ENCODE measurements at places on chromosomes 3 and 15.

GRCh38 chr15:61444585-61444984, 215.5 kb upstream of the RORA start:
- no peak for DNase-seq

DNA sequence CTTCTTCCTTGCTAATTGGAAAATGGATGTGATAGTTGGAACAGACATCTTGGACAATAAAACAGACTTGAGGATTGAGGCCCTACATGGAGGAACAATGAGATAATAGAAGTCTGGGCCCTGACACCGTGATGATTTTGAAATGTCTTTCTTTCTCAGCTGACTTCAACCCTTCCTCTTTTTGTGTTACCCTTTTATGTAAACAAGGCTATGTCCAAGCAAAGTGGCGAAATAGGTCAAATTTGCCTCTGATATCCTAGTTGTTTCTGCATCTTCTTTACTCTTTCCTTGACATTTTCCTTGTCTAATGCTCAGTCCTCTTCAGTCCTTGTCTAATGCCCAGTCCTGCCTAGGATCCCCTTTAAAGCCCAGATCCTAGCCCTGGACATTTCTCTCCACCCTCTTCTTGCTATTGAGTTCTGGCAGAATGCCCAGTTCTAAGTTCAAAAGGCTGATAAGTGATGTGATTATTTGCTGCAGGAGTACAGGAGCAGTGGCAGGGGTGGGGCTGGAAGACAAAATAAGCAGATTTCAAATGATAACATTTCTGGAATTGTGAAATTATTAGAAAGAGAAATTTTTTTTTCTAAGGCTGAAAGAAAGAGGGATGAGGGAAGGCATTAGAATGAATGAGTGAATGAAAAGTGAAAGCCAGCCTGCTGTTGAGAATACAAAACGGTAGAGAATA, 6.5 kb upstream of the VPS8 start:
- peak; percentile 76 for DNase-seq

DNA sequence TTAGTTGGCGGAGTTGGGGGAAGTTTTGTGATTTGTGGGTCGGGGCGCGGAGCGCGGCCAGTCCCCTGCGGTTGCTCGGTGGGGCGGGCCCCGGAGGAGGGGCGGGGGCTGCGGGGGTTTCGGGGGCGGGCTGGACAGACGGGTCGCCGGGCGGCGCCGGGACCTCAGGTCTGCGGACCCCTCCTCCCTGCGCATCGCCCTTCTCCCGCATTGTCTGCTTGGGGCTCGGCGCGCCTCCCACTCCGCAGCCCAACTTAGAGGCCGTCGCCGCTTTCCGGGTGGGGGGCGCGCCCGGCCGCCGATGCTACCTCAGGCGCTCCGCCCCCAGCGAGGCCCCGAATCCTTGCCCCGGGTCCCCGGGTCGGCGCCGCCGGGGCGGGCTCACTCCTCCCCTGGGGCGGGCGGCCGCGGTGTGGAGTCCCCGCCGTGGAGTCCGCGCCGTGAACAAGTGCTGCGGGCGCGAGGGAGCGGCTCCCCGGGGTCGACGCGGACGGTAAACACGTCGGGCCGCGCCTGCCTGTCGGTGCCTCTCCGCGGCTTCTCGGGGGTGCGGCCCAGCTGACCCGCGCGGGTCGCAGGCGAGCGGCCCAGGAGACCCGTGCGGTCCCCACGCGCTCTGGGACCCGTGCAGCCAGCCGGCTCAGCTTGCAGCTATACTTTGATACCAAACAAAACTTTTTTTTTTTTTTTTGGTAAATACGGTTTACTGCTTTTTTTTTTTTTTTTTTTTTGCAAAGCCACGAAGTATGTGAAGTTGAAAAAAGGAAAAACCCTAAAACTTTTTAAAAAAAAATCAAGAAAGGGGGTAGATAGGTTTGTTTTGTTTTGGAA, 624 bp downstream of the AKAP13 start:
- no peak for DNase-seq

DNA sequence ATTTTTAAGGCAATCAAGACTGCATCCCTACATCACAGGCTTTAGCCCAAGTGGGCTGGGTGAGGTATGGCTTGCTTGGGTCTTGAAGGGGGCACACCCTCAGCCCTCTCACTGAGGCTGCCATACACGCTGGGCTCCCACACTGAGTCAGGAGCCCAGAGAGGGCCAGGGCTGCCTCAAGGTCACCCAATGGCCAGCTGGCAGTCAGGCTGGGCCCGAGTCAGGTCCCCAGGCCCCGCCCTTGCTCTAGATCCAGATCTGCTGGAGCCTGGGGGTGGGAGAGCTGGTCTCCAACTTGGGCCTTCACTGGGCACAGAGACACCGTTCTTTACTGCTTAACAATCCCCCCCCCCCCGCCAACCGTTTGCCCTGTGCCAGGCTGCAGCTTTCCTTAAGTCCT, 88.1 kb downstream of the IQSEC1 start:
- no peak for DNase-seq

GRCh38 chr15:72845981-72846383, 62.4 kb upstream of the ADPGK start:
- no peak for DNase-seq

- no peak for DNase-seq
These were observed 303.7 kb upstream of the IGF1R start for GRCh38 chr15:98344591-98344990.
